ENCODE measurements at places on chromosomes 12 and 14.

DNA sequence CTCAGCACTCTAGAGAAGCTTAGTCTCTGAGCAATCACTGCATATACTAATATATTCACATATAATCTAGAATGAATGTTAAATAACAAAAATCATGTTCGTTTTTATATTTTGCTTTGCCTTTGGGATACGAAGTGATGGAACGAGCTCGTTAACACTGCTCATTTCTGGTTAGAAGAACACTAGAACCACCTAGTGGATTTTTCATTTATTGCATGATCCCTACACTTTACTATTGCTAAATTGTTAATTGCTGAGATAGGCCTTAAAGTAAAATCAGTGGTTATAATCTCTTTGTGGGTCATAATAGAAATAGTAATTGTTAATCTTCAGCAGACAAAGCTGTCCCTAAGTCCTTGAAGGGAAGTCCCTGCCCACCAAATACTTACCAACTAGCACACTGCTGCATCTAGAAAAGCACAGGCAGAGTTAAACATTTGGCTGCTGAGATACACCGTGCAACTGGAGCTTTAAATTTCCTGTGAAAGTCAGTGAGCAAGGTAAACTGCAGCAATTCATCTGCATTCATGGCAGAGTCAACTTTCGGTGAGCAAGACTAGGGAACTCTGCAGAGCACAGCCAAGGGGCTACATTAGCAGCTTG, 353.7 kb downstream of the APAF1 start:
- no peak for DNase-seq

- no peak for DNase-seq
Measured at GRCh38 chr12:109716092-109716479, 2.5 kb downstream of the FAM222A start.

- no peak for DNase-seq
Measured at GRCh38 chr12:52350021-52350620, 17.2 kb downstream of the KRT85 start.

GRCh38 chr12:79001404-79001803, 136.8 kb downstream of the SYT1 start:
- DNase-seq = no peak

DNA sequence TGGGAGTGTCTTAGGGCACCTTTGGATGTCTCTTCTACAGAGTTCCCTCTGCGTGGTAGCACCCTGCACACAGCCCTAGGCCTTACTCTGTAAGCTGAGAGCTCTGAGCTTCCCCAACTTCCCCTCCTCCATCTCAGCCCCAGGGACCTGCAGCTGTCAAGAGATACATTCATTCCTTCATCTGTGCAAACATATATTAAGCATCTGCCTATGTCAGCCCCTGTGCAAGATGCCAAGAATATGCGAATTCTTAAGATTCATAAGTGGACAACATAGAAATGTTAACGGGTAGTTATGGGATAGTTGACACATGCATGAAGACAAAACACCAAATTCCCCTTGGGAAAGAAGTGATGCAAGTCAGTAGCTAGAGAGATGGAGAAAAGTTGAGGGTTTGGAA, 190.8 kb downstream of the SLC41A2 start:
- no peak for DNase-seq

GRCh38 chr12:2403221-2403976, 350.6 kb downstream of the CACNA1C start:
- DNase-seq = no peak

DNA sequence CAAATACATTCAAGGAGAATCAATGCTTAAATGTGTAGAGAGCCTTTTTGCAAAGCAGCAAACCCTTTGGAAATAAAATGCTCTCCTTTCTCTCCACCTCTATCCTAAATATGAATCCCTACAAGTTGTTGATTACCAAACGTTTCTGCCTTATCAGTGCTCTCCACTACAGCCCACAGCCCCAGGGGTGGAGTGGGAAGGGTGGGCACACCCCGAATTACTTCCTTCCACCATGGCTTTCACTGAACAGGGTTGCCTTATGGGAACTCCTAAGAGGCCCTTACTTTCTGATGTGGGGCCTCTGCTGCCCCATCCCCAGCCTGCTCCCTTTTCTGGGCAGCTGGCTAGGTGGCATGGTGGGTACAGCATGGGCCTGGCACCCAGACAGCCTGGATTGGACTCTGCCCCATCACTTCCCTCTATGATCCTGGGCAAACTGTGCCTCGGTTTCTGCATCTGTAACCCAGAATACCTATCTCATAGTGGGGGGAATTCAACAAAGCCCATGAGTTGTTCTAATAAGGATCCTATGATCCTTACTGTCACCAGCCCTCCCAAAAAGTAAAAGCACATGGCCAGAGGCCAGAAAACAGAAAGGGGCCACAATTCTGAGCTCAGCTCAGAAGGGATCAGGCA, 16.1 kb downstream of the AK7 start:
- no peak for DNase-seq

GRCh38 chr12:93467351-93468007, at the start of gene MRPL42:
TSS of gene MRPL42 (plus strand) at chr12:93467514. CDS start at chr12:93469286, 1,772 bp downstream.
- peak; percentile 93 for DNase-seq

- DNase-seq = no peak
Measured at GRCh38 chr12:109009766-109010165, 11.1 kb downstream of the SVOP start.

DNA sequence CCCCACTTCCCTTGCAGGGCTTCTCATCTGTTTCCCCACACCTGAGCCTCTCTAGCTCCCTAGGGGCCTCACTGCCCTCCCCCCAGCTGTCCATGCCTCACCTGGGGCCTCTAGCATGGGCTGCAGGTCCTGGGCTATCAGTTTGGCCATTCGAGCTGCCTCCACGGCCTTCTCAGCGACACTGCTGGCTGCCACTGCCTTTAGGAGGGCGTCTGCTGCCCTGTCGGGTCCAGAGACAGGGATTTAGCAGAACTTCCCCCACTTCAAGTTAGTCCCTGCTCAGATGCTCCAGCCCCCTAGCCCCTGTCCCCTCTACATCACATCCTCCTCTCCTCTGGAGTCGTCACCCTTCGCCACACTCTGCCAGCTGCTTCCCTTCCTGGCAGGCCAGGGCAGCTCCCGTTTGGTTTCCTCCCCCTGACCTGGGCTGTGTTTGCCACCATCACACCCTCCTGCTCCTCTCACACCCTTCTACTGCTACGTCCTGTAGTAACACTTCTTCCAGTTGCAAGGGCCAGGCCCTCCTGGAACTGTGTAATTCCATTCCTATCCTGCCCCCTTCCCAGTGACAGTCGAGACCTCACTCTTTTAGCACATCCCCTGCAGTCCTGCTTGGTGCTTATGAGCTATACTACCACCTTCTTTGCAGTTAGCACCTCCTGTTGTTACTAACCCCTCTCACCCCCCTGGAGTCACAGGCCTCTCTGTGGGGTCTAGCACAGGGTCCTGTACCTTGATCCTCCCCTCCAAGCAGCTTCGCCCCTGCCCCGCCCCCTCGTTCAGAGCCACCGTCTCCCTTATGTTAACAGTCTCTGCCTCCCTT, 4.3 kb upstream of the AP1G2 start:
- no peak for DNase-seq

GRCh38 chr14:90294872-90295271, 36.9 kb downstream of the NRDE2 start:
- DNase-seq = no peak

DNA sequence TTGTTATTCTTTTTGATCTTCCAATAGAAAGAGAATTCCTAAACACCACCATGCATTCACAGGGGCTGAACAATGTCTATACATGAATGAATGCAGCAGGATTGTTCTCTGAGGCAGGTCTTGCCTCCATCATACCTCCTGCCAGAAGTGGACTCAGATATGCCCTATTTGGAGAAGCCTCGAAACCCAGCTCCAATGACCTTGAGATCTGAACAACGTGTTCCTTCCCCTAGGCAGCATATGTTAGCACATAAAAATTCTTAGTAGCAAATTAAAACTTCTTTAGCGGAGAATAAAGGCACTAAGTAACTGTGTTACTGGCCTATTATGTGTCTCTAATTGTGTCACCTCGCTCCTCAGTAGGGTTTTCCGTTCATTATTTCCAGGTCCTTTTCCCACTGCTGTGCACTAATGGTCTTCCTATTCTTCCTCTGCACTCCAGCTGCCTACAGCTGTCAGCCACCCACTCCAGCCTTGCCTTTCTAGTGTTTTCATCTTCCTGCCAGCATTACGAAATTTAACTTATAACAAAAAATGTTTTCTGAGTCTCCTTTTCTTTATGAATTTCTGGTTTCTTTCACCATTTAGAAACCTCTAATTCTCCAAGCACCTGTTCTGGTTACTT, 62.6 kb upstream of the IGF1 start:
- no peak for DNase-seq

- DNase-seq = peak; percentile 43
Measured at GRCh38 chr12:30847259-30847658, 79.3 kb upstream of the TSPAN11 start.

GRCh38 chr14:50344116-50344775, 32.1 kb downstream of the DMAC2L start:
- DNase-seq = peak; percentile 87

- DNase-seq = no peak
Measured at GRCh38 chr12:48938805-48939204, 13.5 kb upstream of the FKBP11 start.

- no peak for DNase-seq
Measured at GRCh38 chr14:95142208-95142607, 15.1 kb downstream of the DICER1 start.

- no peak for DNase-seq
Measured at GRCh38 chr14:34983148-34983760, 462 bp downstream of the SRP54 start.

GRCh38 chr12:32876004-32876403, 20.6 kb downstream of the PKP2 start:
- no peak for DNase-seq

GRCh38 chr12:7729746-7730145, 17.4 kb downstream of the CLEC4C start:
- DNase-seq = no peak

GRCh38 chr12:96710127-96710745, 196.8 kb upstream of the NEDD1 start:
- no peak for DNase-seq

GRCh38 chr12:48601013-48601756, 31.3 kb upstream of the LALBA start:
- no peak for DNase-seq

- peak; percentile 50 for DNase-seq
Measured at GRCh38 chr14:73761618-73762355, 47.6 kb upstream of the PNMA1 start.

Measured in stimulated activated CD4-positive, alpha-beta T cell treated with anti-CD3 and anti-CD28 coated beads, Interleukin-4, amount 100 ng/mL, for 24 hours (primary cell).